ENCODE measurements at places on chromosomes 1 and 21.

DNA sequence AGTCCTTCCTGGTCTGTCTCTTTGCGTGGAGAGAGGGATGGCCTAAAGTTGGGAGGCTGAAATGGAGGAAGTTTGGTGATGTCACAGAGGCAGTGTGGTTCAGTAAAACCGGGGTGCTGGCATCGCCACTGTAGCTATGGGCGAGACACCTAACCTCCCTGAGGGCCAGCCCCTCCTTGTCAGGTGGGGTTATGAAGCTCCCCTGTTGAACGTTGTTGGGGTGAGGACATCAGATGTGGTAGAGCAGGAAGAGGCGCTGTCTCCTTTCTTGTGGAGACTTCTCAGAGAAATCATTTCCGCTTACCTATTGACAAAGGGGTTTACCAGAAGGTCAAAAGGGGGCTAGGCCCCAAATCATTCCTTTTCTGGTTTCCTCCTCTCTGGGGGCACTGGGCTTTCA is 294.7 kb downstream of the SIPA1L2 start:
- no peak for DNase-seq

DNA sequence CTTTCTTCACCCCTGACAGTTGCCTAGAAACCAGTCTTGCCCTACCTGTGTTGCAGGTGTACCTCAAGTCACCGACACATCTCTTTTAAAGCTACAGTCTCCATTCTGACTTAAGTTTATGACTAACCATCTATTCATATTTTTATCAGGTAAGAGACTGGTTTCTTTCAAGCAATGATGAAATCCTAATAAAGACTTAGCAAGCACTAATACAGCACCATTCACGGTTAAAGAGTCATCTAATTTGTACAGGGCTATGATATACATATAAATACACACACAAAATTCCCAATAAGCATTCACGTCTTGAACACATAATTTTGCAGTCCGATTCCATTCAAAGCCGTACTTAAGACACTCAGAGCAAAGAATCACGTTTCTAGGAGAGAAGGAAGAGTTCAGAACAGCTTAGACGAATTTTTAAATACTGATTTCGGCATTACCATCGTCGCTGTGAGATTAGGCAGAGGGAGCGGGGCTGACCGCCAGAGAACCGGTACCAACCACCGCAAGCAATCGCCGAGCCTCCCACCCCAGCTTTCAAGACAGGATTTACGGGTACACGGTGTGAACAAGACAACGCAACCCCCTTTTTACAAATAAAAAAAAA is 943 bp downstream of the ERRFI1 start:
- DNase-seq = no peak

DNA sequence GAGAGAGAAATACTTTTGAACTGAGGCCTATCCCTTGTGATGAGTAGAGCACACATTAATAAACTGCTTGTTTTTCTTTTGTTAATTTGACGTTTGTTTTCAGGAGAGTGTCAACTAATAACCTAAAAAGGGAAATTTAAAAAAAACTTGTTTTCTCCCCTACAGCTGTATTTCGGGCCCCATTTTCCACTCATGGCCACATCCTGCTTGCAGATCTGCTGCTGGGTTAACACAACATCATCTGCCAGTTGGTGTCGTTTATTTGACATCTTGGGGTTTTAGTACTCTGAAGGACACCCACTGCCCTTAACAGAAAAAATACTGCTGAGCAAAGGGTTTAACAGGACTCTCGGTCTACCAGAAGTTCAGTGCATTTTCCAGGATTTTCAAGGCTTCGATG is 848 bp upstream of the PYHIN1 start:
- DNase-seq = no peak

DNA sequence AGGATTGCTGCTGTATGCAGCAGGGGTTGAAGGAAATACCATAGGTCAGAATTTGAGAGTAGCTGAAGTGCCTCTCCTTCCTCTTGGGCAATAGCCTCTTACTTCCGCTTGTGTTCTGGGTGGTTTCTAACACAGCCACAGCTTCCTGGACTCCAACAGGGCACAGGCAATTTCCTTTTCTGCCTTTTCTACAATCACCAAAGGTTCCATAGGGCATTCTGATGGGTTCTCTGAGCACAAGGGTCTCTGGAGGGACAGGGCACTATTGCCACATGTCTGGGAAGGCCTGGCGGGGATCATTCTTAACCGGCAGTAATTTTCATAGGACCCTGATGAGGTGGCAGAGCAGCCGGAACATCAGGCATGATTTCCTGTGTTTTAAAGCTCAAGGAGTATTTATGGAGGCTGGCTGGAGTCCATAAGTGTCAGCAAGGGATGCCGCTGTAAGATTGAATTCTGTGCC is 5.5 kb upstream of the AGTRAP start:
- DNase-seq = no peak

DNA sequence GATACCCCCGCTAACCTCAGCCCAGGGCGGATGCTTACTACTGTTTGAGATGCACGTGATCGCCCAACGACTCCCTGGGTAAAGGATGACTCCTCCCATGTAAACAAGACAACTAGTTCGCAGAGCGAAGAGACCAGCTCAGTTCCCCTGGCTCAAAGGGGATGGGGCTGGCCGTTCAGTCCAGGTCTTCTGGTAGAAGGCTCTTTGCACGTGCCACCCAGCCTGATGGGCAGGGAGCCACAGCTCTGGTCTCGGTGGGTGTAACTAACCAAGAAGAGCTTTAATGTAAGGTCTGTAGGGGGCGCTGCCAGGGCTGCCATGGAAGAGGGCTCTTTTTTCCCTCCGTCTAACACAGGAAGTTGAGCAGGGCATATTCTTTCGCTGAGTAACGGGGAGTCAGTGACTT is 49.4 kb upstream of the PARP1 start:
- no peak for DNase-seq

- no peak for DNase-seq
Measured at GRCh38 chr1:161119092-161119903, 1.4 kb downstream of the NIT1 start.
